Suprapubic skin (tissue), 4 donors: ENCODE measurements at places on chromosomes 7 and 10.

GRCh38 chr10:110514848-110515247 lies 17.1 kb downstream of the DUSP5 start:
- DNase-seq = peak; percentile 6

DNA sequence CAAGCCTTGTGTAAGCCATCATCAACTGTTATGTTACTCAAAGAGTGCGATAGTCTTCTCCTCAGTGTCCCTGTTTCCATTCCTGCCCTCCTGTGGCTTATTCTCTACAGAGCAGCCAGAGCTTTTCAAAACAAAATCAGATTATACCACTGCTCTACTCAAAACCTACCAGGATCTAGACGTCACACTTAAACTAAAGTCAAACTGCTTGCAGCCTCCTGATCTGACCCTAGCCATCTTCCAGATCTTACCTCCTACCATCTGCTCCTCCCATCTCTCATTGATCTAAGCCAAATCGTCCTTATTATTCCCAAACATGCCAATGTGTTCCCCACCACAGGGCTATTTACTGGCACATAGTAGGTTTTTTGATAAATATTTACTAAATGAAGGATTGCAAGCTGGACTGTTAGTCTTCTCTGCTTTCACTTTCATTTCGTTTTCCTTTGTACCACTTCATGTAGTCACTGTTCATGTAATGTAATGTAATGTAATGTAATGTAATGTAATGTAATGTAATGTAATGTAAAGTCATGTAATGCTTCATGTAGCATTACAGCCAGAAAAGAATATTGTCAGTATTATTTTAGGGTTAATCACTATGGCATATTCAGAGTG lies 116.1 kb downstream of the GPR37 start:
- DNase-seq = no peak

GRCh38 chr10:69312528-69312927 lies 34.2 kb downstream of the HK1 start:
- no peak for DNase-seq

- DNase-seq = no peak
Observed at GRCh38 chr7:83532219-83532618, 116.7 kb downstream of the SEMA3E start.

GRCh38 chr10:42551582-42552187 lies 86.7 kb downstream of the ZNF33B start:
- DNase-seq = no peak
